ENCODE measurements at places on chromosomes 2 and 18. TPM values are rescaled to one million over a fixed set of nuclear protein-coding genes. Genes with fewer than 3 reads are reported as not detected.

DNA sequence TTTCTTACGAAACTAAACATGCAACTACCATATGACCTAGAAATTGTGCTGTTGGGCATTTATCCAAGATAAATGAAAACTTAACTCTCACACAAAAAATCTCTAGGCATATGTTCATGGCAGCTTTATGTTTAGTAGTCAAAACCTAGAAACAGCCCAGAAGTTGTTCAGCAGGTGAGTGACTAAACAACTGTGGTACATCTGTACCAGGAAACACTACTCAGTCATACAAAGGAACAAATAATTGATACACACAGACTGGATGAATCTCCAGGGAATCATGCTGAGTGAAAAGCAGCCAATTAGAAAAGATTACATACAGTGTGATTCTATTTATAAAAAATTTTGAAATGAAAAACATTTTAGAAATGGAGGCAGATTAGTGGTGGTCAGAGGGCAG, 29.3 kb downstream of the DYNC2LI1 start:
- DNase-seq: no peak

TRIM43 gene
- polyA plus RNA-seq: 0.47 TPM

DNA sequence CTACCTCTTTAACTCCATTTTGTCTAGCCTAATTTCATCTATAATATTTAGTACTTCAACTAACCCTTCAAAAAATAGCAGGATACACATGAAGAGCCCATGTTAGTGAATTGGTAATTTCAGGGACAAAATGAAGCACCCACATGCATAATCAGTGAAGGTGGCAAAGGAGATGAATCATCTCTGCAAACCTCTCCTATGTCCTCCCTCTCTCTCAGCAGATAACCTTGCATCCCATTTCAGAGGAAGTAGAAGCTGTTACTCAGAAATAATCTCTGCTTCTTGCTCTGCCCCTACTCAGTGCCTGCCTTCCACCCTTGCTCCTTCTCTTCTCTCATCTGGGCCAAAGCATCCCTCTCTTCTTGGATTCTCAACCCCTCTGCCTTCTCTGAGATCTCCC, 60.2 kb upstream of the CAVIN2 start:
- no peak for DNase-seq

CNDP1 gene
- polyA plus RNA-seq: 1.8 TPM

GRCh38 chr2:175824243-175824642, 177.8 kb downstream of the LNPK start:
- no peak for DNase-seq

GRCh38 chr2:237633061-237633561, 5.7 kb downstream of the LRRFIP1 start:
- no peak for DNase-seq

DNA sequence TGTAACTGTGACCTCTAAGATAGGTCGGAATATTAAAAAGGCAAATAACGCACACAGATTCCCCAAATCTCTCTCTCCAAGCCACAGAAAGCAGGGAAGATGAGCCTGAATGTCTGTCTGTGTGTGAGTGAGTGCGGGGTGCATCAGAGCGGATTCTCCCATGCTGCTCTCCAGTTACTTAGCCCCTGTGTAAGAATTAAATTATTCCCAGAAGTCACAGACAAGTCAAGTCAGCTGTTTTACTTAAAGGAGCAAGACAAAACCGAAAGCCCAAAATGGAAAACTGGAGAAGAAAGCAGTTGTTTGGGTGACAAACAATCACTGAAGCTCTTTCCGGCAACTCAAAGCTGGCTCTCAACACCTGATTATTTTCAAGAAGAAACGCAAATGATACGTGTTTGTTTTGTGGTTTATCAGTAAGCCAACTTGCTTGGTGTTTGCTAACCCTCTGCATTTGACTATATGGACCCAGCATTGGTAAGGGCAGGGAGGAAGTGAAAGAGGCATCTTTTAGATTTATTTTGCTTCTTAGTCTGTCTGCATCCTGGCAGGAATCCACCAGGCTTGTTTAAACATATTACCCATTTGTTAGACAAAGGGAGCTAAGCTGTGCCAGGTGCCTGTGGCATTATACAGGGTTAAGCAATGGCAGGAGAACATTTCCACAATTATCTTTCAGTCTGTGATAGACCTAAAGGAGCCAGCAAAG, 121.5 kb upstream of the CREB1 start:
- no peak for DNase-seq

FEZ2 gene
- polyA plus RNA-seq: 81.0 TPM

All from left renal cortex interstitium (tissue), 4 donors.